ENCODE measurements at places on chromosomes 7 and 10.

DNA sequence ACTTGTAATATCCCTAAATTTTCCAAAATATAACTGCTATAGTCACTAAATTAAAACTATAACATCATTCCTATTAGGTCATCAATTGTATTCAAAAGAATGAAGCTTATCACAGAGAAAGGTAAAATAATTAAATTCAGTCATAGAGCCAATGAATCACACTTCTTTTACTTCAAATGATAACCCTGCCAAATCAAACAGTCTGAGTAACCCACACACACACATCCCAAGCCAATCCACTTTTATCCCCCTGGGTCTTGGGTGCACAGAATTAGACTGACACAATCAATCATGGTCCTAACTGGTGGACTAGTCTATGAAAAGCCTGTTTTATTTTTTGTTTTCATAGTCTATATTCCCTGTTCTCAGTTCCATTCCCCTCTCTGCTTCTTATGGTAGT is 25.6 kb downstream of the CTNNA3 start:
- no peak for DNase-seq

- DNase-seq, result no peak
Measured at GRCh38 chr7:96182424-96183158, 139.3 kb downstream of the SLC25A13 start.

GRCh38 chr7:35465791-35466336 is 212.0 kb upstream of the TBX20 start:
- peak; percentile 95 for DNase-seq

- no peak for DNase-seq
Measured at GRCh38 chr7:35241884-35242283, 12.0 kb downstream of the TBX20 start.

Data from NCI-H1092 (cell line).